ENCODE measurements at places on chromosomes 11 and 22.

DNA sequence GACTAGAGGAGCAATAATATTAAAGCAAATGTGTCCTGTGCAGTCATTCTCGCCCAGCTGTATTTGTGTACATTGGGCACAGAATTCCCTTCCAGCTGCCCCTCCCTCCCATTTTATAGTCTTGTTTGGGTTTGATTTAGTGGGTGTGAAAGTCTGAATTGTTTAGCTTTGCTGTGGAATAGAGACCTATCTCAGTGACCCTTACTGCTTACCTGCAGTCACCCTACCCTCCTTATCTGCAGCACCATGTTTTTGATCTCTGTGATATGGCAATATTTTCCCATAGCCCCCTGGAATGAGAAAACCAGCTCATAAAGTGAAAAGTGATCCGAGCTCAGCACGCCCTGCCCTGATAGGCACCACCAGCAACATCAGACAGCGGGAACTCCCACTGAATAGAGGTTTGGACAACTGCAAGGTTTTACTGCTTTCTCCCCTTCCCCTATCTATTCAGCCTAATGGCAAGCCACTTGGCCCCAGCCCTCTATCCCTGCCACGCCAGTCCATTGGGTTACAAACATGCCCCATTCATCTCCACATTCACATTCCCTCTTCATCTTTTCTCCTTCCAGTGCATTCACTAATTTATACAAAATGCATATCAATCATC lies 199.0 kb downstream of the ETS1 start:
- no peak for DNase-seq

GRCh38 chr22:38731703-38732161 lies 24.1 kb downstream of the SUN2 start:
- DNase-seq = no peak

- DNase-seq = no peak
Measured at GRCh38 chr11:3160252-3161031, 4.7 kb downstream of the OSBPL5 start.

DNA sequence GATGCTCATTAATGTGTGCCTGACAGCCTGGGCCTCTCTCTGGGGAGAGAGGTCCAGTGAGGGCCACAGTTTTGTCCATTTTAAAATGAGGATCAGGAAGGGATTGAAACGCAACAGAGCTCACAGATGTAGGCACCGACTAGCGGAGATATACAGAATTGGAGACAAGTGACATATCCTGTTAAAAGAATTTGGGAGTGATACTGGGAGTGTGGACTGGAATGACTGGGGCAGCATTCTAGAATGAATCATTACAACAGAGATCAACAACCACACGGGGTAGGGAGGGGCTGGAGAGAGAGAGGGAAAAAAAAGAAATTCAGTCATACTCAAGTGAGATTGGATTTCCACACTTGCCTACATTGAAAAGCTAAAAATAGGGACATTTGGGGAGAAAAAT lies 2.5 kb upstream of the NCAM1 start:
- DNase-seq = no peak

DNA sequence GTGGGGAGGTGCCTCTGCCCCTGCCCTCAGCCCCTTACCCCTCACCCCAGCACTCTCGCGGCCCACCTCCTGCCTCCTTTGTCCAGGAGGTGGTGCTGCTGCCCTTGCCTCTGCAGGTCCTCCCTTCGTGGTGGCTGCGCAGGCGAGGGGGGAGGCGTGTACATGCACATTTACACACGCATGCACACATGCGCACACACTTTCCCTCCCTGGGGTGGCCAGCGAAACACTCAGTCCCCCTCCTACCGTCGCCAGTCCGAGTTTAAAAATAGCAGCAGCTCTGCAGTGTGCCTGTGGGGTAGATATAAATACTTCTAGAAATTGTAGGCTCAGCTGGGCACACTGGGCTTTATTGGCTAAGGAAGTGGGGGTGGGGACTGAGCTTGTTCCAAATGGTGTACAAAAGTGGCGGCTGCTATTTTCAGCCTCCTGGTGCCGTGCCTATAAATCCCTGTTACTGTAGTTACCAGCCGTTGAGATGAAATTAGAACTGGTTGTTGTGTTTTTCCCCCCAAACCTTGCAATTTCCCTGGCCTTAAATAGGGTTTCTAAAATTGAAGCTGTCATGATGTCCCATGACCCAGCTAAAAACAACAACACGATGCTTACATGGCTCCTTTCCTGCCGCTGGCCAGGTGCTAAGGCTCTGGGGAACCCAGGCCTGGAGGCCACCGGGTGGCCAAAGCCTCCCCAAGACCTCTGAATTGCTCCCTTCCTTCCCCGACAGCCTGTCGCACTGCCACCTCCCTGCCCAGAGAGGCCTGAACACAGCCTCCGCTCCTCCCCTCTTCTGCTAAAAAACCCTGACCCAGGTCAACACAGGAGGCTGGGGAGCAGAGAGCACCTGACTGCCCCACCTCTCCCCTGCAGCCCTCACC lies 12.4 kb downstream of the PICK1 start:
- no peak for DNase-seq

- no peak for DNase-seq
Measured at GRCh38 chr11:116424615-116425261, 348.0 kb downstream of the BUD13 start.

DNA sequence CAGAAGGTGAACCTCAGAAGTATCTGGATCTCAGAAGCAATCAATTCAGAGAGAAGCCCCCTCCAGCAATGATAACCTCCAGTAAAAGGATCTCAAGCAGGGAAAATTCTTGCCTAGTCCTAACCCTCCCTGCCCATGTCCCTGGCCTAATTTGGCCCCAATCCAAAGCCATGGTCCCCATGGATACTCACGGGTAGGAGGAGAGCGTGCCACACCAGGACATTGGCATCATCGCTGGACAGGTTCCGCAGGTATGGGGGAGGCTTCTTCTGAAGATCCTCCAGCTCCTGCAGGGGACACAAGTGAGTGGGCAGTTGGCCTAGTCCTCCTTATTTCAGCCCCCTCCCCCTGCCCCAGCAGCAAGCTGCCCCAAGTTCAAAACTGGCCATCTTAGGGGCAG lies 7.3 kb downstream of the UBE2L6 start:
- DNase-seq = no peak

- DNase-seq = no peak
Measured at GRCh38 chr11:116267146-116267545, 505.6 kb downstream of the BUD13 start.

- no peak for DNase-seq
Measured at GRCh38 chr11:129249351-129249750, 57.2 kb upstream of the ARHGAP32 start.

GRCh38 chr22:50610581-50610980 lies 10.0 kb downstream of the MAPK8IP2 start:
- no peak for DNase-seq

GRCh38 chr11:59800390-59801025 lies 10.1 kb downstream of the MRPL16 start:
- no peak for DNase-seq

- DNase-seq = no peak
Measured at GRCh38 chr11:120342678-120343077, 6.5 kb downstream of the ARHGEF12 start.

GRCh38 chr11:115054570-115055538 lies 376.5 kb downstream of the NXPE2 start:
- no peak for DNase-seq

GRCh38 chr11:128345316-128345715 lies 242.0 kb downstream of the ETS1 start:
- DNase-seq = no peak

DNA sequence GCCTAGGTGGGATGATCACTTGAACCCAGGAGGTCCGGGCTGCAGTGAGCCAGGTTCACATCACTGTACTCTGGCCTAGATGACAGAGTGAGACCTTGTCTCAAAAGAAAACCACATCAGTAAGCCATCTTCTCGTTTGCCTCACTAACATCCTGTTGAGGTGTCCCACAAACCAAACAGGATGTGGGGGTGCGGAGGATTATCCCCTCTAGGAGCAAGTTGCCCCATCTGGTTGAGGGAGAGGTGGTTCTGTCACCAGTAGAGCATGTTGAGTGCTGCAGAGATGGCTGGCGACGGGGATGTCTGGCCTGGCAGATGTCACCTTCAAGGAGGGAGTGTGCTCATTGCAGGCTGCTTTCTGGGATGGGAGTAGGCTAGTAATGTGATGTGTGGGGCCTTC lies 72.4 kb downstream of the ZNRF3 start:
- DNase-seq = peak; percentile 49

DNA sequence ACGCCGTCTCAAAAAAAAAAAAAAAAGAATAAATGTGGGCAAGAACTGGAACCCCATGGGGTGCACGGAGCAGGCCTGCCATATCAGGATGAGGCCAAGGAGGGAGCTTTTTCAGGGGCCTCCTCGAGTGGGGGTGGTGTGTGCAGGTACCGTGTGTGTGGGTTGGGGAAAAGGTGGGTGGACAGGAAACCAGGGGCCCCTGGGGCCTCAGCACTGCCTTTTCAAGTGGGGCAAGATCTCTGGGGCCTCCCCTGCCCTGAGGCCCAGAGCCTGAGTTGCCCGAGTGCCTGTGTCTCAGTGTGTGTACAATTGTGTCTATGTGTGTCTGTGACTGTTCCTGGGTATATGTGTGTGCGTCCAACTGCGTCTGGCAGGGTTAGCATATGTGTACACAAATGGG lies 23.8 kb downstream of the TEF start:
- no peak for DNase-seq

DNA sequence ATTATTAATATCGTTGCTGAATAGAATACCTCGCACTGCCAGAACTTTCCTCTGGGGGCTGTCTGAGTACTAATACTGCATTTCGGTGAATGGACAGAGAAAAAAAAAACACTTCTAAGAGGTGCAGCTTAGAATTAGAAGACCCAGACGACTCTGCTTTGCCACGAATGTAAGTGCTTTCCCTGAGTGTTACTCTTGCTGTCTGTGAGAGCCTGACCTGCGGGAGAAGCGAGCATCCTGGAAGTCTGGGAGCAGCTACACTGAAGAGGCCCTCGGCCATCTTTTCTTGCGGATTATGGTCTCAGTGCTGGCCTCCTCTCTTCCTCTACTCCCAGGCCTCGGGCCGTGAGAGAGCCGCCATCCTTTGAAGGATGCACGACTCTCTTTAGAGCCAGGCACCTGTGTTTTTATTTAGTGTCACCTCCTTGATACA lies 94.9 kb downstream of the SCN3B start:
- no peak for DNase-seq

DNA sequence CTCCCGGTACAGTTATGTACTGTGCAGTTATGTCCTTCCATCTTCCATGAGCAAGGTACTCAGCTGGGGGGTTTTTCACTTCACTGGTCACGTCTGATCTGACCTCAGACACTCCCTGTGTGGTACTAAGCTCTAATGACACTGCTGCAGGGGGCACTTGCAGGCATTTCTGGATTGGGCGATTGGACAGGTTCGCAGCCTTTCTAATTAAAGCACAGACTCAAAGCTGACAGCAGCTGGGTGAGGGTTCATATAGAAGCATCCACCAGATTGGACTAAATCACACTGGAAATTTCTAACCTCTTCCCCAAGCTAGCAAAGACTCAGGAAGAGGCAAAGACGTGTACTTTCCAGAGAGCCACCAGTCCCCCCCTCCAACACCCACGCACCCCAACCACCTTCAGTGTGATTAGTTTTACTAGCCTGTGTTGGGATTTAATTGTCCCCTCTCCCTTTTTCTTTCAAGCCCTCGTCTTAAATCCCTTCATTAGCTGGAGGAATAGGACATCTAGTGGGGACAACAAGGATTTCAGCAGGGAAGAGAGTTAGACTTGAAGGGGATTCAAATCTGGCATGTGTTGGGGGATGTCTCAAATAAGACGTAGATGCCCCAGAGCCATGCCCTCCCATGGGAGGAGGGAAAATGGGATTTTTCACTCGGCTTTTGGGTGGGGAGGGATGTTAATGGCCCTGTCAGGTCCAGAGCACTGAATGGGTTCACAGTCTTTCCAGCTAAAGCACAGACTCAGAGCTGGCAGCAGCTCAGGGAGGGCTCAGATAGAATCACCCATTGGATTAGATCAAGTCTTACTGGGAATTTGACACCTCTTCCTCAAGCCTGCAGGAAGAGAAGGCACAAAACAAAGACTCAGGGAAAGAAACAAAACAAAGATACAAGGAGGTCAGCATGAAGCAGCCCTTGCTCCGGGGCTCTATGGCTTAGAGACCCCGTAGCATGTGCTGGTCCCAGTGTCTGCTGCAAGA lies 10.9 kb downstream of the INS start:
- no peak for DNase-seq

- no peak for DNase-seq
Measured at GRCh38 chr11:22192289-22192641, 620 bp upstream of the ANO5 start.

DNA sequence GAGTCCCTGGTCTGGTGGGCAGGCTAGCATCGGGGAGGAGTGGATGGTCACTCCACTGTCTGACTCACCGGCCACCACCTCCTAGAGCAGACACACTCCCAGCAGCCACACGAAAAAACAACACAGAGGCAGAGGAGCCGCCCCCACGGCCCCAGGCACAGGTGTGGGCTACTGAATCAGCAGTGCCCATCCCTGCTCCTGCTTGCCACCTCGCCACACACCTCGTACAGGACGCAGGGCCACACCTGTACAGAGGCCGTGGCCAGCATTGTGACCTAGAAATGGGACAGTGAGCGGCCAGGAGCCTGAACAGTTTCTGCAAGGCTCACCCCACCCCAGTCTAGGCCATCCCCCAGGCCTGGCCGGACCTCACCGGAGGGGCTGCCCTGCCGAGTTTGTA lies 14.0 kb downstream of the TRIM29 start:
- no peak for DNase-seq

GRCh38 chr22:37206841-37207821 lies 5.1 kb downstream of the SSTR3 start:
- DNase-seq = no peak

DNA sequence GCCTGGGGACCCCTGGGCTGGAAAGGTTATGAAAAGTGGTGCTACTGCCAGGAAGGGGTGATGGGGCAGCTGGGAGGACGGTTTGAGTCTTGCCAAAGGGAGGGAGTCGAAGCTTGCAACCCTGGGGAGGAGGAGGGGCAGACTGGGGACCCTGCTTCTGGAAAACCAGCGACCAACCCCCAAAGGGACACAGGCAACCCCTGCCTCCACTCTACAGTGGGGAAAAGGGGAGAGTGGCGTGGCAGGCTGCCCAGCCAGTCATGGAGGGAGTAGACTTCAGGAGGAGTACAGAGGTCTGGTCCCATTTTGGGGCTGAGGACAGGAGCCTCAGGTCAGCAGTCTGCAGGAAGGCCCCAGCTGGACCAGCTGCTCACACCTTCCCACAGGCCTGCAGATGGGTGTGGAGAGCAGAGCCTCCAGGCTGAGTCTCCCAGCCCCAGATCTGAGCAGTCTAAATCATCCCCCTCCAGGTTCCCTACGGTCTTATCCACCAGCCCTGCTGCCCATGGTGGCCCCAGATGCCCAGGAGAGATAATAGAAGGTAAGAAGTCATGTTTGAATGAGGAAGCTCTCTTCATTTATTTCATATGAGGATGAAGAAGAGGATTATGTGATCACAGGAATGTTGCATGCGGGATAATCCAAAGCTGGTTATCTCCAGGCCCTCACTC lies 3.3 kb downstream of the DDT start:
- no peak for DNase-seq
